ENCODE measurements at places on chromosomes 2 and 18.

DNA sequence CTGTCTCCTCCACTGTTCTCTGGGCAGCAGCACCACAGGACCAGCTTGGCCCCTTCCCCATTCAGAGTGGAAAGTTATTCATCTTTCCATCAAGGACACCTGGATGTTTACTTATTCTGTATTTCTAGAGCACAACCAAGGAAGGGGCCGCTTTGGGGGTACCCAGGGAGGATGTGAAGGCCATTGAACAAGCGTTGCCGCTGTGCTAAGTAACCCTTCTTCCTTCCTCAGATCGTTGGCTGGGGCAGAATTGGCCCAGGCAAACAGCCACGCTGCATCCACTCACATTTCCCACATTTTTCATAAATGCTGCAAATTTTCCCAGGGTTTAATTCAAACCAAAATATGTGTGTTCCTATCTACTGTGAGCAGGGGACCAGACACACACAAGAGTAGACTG, 76.2 kb upstream of the NPAS2 start:
- no peak for DNase-seq

DNA sequence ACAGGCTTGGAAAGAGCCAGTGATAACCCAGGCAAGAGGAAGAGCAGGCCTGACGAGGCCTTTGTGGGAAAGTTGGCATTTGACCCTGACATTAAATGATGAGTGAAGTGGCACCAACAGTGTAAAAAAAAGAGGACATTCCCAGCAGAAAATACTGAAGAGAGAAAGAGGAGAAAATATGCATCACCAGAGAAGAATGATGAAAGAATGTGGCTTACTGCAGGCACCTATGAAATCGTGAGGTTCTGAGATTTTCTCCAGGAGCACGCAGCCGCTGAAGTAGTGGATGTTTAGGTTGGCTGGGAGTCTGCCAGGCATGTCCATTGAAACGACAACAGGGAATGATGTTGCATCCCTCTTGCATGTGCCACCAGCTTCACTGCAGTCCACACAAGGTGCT, 13.8 kb downstream of the EHD3 start:
- DNase-seq = no peak

DNA sequence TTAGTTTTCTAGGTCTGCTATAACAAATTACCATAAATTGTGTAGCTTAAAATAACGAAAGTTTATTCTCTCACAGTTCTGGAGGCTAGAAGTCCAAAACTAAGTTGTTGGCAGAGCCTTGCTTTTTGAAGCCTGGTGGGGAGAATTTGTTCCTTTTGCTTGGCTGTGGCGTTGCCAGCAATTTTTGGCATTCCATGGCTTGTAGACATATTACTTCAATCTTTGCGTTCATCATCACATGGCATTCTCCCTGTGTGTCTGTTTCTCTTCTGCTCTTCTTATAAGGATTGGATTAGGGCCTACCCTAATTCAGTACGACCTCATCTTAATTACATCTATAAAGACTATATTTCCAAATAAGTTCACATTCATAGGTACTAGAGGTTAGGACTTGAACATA, 217.7 kb downstream of the MBD5 start:
- no peak for DNase-seq

- DNase-seq = peak; percentile 14
Measured at GRCh38 chr2:100321179-100321865, 979 bp downstream of the LONRF2 start.

DNA sequence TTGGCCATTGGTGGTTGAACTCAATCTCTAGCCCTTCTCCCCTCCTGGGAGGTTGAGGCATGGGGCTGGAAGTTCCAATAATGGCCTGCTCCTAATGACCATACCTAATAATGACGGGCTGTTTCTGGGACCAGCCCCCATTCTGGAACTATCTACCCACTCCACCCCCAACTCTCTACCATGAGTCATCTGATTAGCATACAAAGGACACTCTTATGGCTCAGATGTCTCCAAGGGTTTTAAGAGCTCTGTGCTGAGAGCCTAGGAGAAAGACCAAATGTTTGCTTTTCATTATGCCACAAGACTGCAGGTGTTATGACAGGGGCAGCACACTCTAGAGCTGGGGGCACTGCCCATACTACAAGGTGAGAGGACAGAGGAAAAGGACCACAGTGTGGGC, 137.0 kb upstream of the NCKAP5 start:
- no peak for DNase-seq

DNA sequence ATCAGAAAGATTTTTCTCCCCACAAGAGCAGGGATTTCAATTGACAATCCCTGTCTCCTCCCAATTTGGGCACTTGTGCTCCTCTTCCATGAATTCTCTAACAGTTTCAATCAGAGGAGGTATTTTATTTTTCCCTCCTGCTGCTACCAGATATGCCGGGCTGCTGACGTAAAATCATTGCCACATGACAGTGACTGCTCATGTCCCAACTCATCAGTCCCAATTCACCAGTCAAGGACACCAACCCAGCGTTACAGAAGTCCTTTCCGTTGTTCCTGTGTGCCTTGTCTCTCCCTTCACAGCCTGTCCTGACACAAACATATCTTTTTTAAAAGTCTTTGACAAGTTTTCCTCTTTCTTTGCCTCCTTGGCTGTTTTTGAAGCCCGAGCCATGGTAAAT, 540.2 kb downstream of the LRP1B start:
- DNase-seq = no peak

DNA sequence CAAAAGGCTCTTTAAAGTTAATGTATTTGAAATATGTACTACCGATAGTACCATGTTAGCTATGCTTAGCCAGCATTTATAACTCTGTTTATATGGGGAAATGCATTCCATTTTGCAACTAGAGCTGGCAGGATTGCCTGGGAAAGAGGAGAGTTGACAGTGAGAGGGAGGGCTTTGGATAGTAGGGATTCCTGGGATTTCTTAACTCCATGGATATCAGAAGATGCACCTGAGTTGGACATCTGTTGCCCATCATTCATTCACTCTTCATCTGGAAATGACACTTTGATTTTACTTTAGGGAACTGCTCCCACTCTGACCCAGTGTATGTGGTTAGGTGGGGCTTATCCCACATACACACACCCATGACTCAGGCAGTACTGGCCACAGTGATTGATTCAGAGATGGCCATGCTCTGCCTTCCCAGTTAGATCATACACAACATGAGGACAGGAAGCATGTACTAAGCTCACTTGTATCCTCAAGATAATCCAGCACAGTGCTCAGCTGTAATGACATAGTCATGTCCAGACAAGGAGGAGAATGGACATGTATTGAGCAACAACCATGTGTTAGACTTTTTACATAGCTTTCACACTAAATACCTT, 248.8 kb downstream of the MREG start:
- no peak for DNase-seq

GRCh38 chr2:223947711-223948205, 2.6 kb upstream of the WDFY1 start:
- DNase-seq = no peak

DNA sequence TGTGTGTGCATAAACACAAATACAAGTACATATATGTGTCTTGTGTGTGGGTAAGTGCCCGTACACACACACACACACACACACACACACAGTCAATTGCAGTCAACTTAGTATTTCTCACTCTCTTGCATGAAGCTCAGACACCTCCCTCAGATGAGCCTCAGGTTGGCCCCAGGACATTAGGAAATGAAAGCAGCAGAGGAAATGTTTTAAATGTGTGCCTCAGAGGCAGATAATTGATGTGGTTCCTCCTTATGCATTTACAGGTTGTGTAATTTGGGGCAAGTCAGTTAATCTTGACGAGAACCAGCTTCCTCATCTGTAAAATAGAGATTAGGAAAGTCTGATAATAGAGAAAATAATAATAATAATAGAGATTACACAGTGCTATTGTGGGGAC, 814.0 kb upstream of the ID2 start:
- DNase-seq = no peak

- DNase-seq = no peak
Measured at GRCh38 chr2:238946318-238947242, 98.7 kb downstream of the TWIST2 start.

DNA sequence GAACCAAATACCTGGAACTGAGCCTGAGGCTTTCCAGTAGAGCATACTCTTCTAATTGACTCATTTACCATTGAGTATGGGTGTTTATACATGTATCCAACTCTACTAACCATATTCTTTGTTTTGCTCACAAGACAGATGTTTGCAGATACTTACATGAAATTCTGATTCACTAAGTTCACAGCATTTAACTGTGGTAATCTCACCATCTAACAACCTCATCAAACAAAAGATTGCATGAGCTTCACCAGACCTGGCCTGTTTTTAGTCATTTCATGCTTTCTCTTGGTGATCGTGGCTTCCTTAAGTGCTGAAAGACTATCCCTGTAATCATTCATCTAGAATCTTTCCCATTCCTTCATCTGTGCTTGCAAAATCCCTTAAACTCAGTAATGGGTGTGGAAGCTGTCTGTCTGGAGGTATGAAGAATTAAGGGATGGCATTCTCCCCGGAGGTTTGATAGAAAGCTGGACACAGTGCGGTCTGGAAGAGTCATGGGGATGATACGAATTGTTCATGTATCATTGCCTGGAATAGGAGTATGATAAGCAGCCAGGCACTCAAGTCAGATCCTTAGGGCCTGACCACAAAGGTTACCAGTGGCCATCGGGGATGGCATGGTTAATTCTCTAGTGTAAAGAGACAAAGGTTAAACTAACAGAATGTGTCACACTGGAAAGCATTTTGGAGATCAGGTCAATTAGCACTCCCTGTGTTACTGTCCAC, 42.0 kb upstream of the IL1R1 start:
- DNase-seq = peak; percentile 59

GRCh38 chr2:178764097-178764496, 43.1 kb downstream of the TTN start:
- no peak for DNase-seq

- DNase-seq = no peak
Measured at GRCh38 chr2:97663626-97663961, 250 bp downstream of the ACTR1B start.

DNA sequence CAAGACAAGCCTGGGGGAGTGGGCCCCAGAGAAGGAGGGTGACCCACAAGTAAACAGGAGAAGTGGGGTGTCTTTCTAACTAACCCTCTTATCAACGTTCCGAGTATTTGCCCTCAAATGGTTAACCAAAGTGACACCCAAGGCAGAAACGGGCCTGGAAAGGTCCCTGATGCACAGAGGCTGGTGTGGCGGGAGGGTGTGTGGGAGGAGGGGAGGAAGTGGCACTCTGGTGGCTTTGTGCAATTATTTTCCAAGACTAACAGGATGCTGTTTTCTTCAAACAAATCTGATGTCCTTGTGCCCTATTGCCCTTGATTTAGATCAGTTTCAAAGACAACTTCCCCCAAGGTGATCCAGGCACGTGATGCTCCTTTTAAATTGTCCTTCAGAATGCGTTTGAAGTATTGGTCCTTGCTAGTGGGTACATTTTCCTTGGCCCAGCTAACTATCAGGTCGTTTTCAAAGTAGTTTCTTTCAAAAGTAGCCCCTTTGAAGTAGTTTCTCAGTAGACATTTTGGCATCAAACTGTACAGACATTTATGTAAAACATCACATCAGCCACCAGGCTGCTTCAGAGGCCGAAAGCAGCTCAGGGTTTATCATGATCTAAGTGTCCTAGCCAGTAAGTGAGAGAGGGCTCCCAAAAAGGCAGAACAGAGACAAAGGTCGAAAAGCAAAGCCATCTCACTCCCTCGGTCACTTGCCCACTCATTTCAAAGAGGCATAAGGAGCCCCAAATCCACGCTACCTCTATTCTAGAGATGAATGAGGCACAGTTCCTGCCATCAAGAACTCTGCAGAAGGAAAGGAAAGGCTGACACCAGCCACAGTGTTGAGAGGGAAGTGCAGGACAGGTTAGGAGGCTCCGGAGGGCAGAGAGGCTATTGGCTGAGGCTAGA, 371.1 kb upstream of the ID2 start:
- DNase-seq = peak; percentile 54

- no peak for DNase-seq
Measured at GRCh38 chr18:55073834-55074233, 114.6 kb upstream of the CCDC68 start.

DNA sequence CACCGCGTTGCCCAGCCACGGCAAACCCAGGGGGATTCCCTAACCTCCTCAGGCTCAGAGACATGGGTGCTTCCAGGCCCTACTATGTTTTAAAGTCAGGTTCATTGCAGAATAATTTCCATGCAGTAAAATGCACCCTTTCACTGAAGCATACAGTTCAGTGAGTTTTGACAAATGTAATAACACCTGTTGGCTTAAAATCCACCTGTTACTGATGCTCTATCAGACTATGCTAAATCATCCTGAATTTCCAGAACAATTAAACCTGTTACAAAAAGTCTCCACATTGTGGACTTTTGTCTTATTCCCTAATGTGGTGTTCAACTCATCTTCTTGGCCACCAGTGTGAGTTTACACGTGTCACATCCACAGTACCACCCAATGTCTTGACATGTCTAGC, 147.0 kb upstream of the ACAA2 start:
- no peak for DNase-seq

DNA sequence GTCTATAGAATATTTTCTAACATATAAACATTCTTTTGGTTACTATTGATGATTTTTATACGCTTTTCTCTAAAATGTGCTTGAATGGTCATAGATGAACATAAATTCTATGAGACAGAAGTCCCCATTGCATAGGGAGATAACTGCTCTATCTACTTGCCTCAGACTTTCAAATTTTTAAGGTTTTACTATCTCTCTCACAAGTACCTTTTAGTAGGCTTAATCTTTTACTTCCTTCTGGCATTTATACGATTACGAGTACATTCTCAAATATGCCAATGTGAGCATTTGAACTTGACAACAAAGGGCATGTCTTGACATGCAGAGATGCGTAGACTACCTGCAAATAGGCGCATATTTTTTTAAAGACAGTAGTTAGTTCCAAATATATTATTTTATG, 935.9 kb upstream of the LRATD1 start:
- no peak for DNase-seq

GRCh38 chr18:79218605-79219190, 149.5 kb downstream of the ATP9B start:
- DNase-seq = no peak

DNA sequence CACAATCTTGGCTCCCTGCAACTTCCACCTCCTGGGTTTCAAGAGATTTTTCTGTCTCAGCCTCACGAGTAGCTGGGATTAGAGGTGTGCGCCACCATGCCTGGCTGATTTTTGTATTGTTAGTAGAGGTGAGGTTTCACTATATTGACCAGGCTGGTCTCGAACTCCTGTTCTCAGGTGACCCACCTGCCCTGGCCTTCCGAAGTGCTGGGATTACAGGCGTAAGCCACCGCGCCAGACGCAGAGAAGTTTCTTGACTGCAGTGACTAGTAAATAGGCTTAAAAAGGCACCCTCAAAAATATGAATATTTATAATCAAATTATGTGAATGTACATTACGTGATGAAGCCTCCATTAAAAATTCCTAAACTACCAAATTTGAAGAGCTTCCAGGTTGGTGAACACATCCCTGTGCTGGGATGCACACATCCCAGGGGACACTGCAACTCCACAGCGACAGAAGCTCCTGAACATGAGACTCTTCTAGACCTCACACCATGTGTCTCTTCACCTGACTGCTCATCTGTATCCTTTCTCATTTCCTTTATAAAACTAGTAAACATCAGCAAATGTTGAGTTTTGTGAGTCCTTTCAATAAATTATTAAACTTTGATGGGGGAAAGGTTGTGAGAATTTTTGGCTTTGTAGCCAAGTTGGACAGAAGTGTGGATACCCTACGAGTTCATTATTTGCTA, 203.3 kb upstream of the SPOPL start:
- DNase-seq = no peak

- no peak for DNase-seq
Measured at GRCh38 chr2:191263050-191263449, 17.8 kb downstream of the MYO1B start.

- DNase-seq = no peak
Measured at GRCh38 chr2:9163306-9164111, 43.1 kb upstream of the ASAP2 start.
